ENCODE measurements at places on chromosomes 13 and 19.

DNA sequence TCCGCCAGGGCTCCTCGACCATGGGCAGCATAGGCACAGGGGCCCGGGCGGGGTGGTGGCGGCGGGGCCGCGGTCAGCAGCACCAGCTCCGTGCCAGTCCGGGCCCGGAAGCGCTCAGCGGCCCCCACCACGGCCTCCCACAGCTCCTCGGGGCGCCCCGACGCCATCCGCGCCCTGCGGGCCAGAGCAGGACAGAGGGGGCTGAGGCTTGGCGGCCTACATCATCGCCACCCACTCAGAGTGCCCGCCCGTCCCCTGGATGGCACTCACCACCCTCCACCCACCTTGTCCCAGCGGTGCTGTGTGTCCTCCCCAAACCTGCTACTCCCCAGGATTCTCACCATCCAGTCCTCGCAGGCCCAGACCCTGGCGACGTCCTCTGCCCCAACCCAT, 4.0 kb downstream of the AKT1S1 start:
- DNase-seq, result no peak

- DNase-seq, result no peak
These were observed 927 bp downstream of the LPAR6 start for GRCh38 chr13:48411841-48412531.

DNA sequence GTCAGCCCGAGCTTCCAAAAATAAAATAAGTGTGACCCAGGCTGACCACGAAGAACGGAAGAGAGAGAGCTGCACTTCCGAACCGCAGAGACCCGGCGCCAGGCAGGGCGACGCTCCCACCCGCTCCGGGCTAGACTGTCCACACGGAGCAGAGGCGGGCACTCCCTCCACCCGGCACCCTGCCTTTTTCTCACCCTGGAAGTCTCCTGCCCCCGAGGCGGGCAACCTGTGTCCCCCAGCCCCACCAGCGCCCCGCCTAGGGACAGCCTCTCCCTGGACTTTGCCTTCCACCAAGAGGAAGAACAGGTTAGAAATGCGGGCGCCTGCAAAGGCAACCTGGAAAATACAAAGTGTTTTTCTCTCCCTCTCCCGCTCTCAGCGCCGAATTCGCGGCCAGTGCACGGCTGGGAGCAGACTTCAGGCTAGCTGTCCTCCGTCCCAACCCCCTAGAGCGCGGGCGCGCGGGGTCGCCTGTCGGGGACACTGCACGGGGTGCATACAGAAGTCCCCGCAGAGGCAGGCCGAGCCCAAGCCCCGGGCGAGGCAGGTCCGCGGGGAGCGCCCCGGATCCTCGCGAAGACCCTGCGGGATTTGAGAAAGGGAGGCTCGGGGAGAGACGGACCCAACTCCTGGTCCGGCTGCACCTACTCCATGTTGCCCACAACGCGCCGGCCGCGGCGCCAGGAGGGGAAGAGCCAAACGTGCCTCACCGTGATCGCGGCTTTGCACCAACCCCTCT, 845 bp downstream of the SPRY2 start:
- DNase-seq, result no peak

DNA sequence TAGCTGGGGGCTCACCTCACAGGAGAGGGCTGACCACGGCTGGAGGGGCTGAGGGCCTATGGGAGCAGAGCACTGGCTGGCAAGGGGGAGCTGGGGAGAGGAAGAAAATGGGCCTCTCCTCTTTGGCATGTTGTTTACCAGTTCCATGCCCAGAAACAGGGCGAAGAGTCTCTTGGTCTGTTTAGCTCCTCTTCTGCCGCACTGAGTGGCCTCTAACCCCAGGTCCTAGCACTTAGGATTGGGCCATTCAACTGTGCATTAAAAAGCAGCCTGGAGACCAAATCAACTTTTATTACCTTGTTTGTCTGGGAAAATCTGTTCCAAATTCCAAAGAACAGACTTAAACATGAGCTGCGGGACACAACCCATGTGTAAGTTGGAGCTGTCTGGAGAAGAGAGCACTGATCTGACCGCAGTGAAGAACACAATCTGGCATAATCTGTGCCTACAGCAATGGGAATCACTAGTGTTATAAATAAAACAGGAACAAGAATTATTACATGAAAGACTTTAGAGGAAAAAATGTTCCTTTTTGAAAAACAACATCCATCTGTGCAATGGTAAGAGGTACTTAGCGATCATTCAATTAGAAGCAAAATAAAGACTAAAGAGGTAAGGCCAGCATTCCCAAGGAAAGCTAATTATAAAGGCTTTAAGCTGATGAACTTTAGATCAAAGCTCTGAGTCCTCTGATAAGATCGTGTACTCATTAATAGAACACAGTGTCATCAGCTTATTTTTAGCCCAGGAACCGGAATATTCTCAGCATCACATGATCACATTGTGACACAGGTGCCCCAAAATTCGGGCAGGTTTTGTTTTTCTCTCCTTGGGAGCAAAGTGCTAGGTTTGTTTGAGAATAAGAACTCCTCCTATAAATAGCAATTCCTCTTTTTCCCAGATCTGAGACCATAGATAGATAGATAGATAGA, 243.2 kb downstream of the COL4A1 start:
- DNase-seq, result no peak

DNA sequence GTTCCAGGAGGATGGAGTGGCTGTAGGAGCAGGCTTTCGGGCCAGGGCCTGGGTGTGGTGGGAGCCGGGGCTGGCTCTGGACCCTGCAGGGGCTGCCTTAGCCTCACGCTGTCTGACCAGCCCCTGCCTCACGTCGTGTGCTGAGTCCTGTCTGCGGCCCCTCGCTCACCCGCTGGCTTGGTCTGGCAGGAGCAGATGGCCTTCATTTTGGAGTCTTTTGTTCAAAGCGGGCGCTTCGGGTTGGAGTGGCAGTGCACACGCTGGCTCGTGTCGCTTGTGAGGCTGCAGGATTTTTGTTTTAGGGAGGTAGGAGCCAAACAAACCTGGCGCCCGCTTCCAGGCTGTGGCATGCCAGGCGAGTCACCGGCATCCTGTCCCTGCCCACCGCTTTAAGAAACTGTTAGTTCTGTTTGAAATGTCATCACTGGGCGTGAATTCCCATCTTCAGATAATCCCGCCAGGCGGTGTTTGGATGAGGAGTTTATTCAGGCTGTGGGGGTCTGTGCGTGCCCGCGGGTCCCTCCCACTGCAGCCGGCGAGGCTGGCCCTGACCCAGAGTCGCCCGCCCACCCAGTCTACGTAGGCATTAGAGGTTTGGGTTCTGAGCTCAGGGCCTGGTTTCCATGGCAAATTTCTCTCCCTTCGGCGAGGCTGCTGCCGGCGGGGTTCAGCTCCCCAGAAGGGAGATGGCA, 89.8 kb downstream of the KDM4B start:
- DNase-seq, result no peak

DNA sequence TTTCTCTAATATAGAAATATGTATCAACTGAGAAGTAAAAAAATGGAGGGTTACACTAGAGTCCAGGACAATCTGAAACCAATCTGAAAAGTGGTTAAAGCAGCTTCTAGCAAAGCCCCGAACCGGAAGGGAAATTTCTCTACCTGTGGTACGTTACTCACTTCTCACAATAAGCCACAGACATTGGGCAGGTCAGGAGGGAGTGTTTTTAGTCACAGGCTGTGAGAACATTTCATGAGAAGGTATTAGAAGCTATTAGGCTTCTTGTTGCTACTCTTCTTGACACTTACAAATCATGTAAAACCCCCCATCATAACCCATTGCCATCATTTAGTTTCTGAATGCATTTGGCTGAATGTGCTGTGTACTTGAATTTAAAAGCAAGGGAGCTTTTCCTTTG, 120.9 kb downstream of the NUFIP1 start:
- no peak for DNase-seq

All from stimulated activated CD4-positive, alpha-beta T cell treated with anti-CD3 and anti-CD28 coated beads, Interleukin-15, amount 100 ng/mL, for 48 hours (primary cell).